ENCODE measurements at places on chromosomes 11 and 22. TPM values are rescaled to one million over a fixed set of nuclear protein-coding genes. Genes with fewer than 3 reads are reported as not detected.

GRCh38 chr11:126337474-126338241 is 17.8 kb upstream of the ST3GAL4 start:
- no peak for DNase-seq

- no peak for DNase-seq
These were observed 5.4 kb upstream of the DKK3 start for GRCh38 chr11:12013781-12014180.

- DNase-seq = no peak
These were observed 6.3 kb upstream of the FXYD2 start for GRCh38 chr11:117830674-117831351.

- DNase-seq = peak; percentile 8
These were observed 25.8 kb downstream of the MRGPRD start for GRCh38 chr11:68954836-68955606.

The MS4A4E gene
- 0.49 TPM for total RNA-seq

DNA sequence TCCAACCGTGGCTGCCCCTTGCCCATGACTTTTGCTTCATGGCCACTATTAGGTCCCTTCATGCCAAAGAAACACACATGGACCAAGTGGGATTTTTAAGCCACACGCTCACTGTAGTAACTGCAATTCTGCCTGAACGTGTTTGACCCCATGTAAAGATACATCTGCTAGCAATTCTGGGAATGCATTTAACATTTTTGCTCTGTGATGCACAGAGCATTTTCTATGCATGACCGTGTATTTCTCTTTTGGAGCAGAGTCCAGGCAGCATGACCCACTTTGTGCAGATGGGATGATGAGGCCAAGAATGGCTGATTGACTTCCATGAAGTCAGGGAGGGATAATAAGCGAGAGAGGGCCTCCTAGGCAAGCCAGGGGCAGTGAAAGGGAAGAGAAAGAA is 108.5 kb downstream of the TP53I11 start:
- peak; percentile 90 for DNase-seq

- DNase-seq = no peak
These were observed 4.6 kb upstream of the MIF start for GRCh38 chr22:23889620-23890019.

- DNase-seq = no peak
These were observed 59.2 kb upstream of the CRTAM start for GRCh38 chr11:122779047-122779629.

DNA sequence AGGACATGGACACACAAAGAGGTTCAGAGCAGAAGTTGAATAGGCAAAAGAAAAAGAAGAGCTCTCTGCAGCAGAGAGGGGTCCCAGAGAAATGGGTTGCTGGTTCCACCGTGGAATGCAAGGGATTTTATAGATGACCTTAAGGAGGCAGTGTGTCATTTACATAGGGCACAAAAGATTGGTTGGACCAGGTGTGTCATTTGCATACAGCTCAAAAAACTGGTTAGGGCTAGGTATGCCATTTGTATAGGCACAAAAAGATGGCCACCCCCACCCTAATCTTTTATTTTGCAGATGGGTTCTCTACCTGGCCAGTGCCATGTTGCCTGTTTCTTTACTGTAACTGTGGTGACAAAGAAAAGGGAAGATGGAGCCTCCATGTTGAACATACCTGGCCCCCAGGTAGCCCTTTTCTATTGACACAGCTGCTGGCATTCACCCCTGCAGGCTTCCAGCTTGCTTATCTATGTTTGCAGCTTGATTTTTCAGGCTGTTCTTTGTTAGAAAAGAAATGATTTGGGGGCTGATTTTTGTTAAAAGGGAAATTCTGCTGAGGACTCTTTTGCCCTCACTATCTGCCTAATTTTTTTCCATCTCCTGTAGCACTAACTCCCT is 3.1 kb upstream of the CAVIN3 start:
- DNase-seq = no peak

The SHISAL1 gene
- 0.99 TPM for total RNA-seq

- no peak for DNase-seq
These were observed 696.7 kb upstream of the CCDC90B start for GRCh38 chr11:83982825-83983224.

The CD248 gene
- 31.2 TPM for total RNA-seq

DNA sequence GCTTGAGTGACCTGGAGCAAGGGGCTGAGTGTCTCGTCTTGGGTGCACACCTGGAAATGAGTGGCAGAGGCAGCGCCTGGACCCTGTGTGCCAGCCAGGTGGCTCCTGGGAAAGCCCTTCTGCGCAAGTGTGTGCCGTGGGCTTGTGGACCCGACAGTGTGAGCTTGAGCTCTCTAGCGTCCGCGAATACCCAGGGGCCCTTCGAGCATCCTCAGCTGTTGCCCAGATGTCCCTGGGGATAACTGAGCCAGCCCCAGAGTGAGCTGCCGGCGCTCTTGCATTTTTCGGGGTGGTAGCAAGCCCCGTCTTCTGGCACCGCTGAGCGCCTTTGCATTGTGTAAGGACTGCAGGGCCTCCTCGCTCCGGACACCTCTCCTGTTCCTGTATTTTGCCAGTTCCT is 399.2 kb downstream of the TBC1D22A start:
- DNase-seq = no peak

DNA sequence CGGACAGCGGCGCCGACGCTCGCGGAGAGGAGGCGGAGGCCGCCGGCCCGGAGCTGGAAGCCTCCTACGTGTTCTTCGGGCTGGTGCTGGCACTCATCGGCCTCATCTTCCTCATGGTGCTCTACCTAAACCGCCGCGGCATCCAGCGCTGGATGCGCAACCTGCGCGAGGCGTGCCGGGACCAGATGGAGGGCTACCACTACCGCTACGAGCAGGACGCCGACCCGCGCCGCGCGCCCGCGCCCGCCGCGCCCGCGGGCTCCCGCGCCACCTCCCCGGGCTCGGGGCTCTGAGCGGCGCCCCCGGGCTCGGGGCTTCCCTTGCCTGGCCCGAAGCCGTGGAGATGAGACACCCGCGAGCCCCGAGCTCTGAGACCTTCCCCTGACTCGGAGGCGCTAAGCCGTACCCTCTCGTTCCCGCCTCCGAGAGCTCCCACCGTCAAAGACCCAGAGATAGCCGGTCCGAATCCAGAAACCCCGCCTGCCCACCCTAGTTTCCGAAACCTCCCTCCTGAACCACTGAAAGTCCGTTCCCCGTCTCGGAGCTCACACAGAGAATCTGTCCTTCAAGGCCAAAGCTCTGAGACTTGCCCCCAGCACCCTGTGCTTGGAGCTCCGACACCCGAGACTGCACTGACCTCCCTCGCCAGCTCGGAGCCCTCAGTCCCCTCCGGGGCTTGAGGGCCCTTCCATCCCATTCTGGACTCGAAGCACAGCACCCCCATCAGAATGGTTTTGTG is 1.5 kb downstream of the TPBGL start:
- DNase-seq = no peak

- DNase-seq = no peak
These were observed 77.9 kb upstream of the PARVG start for GRCh38 chr22:44102856-44103255.

DNA sequence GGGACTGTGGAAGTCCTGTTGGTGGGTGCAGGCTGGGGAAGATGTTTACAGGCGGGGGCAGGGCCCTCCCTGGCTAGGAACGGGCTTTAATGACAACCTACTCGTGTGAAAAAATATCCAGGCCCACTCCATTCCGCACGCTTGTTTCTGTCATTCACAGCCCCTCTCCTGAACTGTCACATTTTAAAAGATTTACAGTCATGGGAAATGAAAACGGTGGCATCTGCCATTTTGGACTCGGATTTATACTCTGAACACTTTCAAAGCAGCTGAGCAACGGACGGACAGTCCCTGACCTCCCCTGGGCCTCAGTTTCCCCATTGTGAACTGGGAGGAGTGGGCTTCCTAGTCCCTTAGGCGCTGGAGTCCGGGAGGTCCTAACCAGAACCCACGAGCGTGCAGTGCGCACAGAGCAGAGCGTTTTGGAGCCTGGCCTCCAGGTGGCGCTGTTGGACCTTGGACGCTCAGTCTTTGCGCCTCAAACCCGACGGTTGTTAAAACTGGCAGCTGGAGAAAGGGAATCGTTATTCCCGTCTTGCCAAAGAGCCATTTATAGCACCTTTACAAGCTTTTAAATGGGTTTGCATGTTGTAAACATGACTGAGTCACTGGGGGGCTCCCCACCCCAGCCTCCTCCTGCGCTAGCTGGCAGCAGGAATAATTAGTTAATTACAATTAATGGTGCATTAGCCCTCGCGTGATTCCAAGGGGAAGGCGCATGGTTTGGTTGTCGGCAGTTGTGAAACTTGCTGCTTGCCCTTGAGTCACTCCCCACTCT is 75.3 kb downstream of the FBLN1 start:
- DNase-seq = peak; percentile 57

GRCh38 chr11:94788396-94788795 is 20.2 kb downstream of the AMOTL1 start:
- DNase-seq = no peak

DNA sequence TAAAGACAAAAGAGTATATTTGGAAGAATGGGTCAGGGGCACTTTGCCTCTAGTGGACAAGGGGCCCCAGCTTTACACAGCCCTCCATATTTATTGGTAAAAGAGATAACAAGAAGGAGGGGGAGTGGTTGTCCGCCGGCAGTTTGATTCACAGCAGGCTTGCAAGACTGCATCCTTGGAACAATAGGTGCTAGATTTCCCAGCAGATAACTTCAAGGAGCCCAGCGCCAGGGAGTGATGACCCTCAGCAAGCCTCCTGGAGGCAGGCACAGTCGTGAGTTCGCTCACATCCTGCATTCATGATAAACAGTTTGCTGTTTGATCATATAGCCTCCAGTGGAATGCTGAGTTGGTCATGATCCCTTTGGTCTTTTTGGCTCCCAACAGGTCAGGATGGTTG is 67.8 kb upstream of the INCENP start:
- no peak for DNase-seq

Measured in skin of body (tissue), 3 donors.